ENCODE measurements at places on chromosomes 4 and X.

DNA sequence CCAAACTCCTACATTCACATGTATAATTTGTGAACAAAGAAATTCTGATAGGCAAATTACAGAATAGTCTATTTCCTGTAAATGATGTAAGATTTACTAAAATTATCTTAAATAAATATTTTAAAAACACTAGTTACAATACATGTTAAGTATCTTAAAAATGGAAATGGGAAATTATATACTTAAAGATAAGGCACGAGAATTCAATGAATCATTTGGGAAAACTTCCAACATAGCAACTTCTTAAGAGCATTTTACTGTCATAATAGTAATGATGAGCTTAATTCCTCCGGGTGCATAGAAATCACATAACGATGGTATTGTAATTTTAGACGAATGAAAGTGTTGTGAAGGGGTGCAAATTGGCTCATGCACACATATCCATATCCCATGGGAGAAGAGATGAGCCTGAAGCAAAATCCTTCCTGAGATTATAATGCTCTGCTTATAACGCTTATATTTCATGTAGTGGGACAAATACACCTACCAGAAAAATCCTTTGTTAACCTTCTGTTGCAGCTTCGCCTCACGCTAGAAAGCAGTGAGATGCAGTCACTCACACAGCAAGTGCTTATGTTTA is 873.5 kb downstream of the PDHA2 start:
- H3K36me3 ChIP-seq = no peaks in the 10 kb centered on the region
- no peaks in the 10 kb centered on the region for H3K4me1 ChIP-seq
- no peak overlapping the region for H3K27ac ChIP-seq
- H3K4me3 ChIP-seq = no peak overlapping the region
- H3K27me3 ChIP-seq = no peaks in the 10 kb centered on the region

GRCh38 chr4:3441501-3442459 is at the start of gene HGFAC:
Gene HGFAC, plus strand, starts transcription at chr4:3441968. Its CDS starts 34 bp downstream, at chr4:3442002.
- no peaks in the 10 kb centered on the region for H3K4me1 ChIP-seq
- H3K4me3 ChIP-seq = no peak within 1 kb of the TSS
- H3K36me3 ChIP-seq = no peaks in the 10 kb centered on the region
- H3K27ac ChIP-seq = no peak within 1 kb of the TSS

DNA sequence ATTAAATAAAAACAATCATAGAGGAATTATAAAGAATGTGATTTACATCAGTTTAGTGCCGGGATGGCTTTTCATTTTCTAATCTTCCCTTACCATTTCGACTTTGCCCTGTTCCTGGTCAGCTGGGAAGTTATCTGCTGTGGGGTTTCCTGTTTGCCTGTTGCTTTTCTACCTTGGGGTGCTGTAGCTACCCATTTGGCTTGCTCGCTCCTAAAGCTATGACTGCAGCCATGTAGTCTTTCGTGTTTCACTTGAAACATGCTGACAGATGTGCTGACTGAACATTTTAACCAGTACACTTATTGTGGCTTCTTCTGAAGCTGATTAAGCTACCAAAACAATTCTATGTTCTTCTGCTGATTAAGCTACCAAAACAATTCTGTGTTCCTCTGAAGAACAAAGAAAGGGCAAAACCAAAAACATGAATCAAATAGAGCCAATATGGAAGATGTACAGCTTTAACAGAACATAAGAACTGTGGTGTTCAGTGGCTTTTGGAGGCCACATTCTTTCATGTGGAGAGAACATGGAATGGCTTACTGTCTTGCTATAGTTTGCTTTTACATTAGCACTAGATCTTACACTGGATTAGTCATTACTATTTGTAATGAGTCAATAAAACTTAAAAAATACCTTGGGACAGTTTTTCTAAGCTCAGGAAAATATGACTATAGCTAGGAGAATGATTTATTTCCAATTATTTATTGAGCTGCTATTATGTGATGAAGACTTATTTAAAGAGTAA is 440.4 kb downstream of the SPRY1 start:
- peaks cover 19% of the 10 kb centered on the region for H3K4me1 ChIP-seq
- no peak overlapping the region for H3K4me3 ChIP-seq
- no peak for DNase-seq
- no peak overlapping the region for H3K27ac ChIP-seq
- peaks cover 4% of the 10 kb centered on the region for H3K36me3 ChIP-seq

DNA sequence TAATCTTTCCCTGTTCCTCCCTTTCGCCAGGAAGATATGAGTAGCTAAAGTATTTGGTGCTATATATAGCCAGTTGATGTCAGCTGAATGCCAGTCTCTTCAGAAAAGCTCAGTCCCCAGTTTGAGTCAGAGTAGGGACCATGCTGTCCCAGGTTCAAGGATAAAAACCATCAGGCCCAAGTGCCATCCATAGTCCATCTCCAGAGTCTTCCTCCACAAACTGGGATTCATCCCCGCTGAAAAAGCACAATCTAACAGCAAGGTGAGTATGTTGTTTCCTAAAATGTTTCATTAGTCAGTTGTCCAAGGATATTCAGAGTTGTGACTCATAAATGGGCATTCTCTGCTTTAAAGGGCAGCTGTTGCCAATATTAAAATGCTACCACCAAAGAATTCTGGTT is at the start of gene MYOZ2:
Gene MYOZ2, plus strand, starts transcription at position 112 of the 401 bp plus-strand sequence. CDS start 694 bp downstream, outside the sequence.
- H3K36me3 ChIP-seq = no peaks in the 10 kb centered on the region
- DNase-seq = no peak
- H3K4me3 ChIP-seq = no peak within 1 kb of the TSS
- H3K4me1 ChIP-seq = peaks cover 28% of the 10 kb centered on the region

DNA sequence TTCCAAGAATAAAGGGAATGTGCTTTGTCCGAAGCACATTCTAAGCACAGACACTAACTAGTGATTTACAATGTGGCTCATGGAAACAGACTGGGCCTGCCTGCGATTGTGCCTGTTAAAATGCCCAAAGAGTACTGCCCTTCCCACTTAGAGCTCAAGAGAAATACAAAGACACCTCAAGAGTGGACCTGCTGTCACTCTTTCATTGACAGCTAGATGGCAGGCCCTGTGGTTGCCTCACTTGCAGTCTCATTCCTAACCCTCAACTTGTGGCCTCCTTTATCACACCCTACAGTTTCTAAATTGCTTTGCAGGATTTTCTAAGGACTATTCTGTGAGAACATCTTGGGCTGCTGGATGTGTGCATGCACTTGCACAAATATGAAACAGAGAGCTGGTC is 331.0 kb upstream of the EMCN start:
- H3K27me3 ChIP-seq = no peaks in the 10 kb centered on the region
- no peak for DNase-seq
- H3K27ac ChIP-seq = no peak overlapping the region
- H3K4me3 ChIP-seq = no peak overlapping the region

- H3K4me1 ChIP-seq = peaks cover 23% of the 10 kb centered on the region
- no peaks in the 10 kb centered on the region for H3K27me3 ChIP-seq
- peaks cover 4% of the 10 kb centered on the region for H3K36me3 ChIP-seq
- no peak for DNase-seq
Measured at GRCh38 chr4:77093401-77093800, 17.6 kb upstream of the CCNI start.

DNA sequence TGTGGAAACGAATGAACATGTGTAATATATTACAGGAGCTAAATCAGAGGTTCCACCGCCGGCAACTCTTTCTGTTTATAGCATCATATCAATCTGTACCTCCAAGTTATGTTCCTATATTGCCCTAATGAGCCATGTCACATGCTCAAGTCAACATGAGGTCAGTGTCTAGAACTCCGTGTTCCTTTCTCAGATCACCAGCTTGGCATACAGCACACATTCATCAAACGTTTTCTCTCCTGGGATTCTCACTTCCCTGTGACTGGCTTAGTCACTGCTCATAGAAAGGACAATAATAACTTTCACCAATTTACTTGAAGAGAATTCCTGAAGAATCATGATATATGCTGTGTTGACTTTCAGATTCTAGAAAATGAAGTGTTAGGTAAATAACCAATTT is 532.0 kb upstream of the SPANXN1 start:
- no peak for DNase-seq
- H3K36me3 ChIP-seq = no peaks in the 10 kb centered on the region
- no peaks in the 10 kb centered on the region for H3K27me3 ChIP-seq
- no peak overlapping the region for H3K27ac ChIP-seq
- no peaks in the 10 kb centered on the region for H3K4me1 ChIP-seq

GRCh38 chrX:129566073-129566472 is 26.0 kb downstream of the OCRL start:
- H3K4me3 ChIP-seq = no peak overlapping the region
- H3K4me1 ChIP-seq = no peaks in the 10 kb centered on the region
- peak overlapping the region; percentile 35 for H3K27ac ChIP-seq

- H3K36me3 ChIP-seq = no peaks in the 10 kb centered on the region
- no peak for DNase-seq
- no peak overlapping the region for H3K4me3 ChIP-seq
Measured at GRCh38 chr4:186749611-186750281, 26.1 kb upstream of the FAT1 start.

GRCh38 chr4:100362366-100362765 is 155.5 kb downstream of the EMCN start:
- DNase-seq = no peak
- H3K36me3 ChIP-seq = no peaks in the 10 kb centered on the region
- no peak overlapping the region for H3K4me3 ChIP-seq
- H3K27ac ChIP-seq = no peak overlapping the region

DNA sequence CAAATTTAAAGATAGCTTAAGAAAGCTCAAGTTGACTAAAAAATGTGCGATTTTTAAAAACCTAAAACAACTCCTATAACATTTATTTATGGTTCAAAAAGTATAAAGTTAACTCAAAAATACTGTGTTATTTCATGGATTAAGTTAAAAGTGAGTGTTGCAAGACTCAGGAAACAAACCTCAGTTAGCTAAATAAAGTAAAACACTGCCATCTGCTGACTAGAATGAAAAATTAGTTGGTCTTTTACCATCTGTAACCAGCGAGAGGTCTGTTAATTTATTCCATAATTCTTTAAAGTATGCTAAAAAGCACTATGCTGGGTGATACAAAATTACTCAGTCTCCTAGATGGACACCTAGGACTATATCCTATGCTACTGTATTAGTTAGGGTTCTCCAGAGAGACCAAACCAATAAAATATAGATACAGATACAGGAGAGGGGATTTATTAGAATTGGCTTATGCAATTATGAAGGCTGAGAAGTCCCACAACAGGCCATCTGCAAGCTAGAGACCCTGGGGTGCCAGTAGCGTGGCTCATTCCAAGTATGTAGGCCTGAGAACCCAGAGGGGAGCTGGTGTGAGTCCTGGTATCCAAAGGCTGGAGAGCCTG is 4.9 kb upstream of the WDFY3 start:
- H3K4me1 ChIP-seq = peaks cover 22% of the 10 kb centered on the region
- peaks cover 7% of the 10 kb centered on the region for H3K36me3 ChIP-seq
- no peak overlapping the region for H3K27ac ChIP-seq
- H3K27me3 ChIP-seq = no peaks in the 10 kb centered on the region
- DNase-seq = no peak
